ENCODE measurements at places on chromosomes 1 and 21.
A peak's percentile ranks its signal among the peaks of the same experiment; 100 is the strongest.

- no peak overlapping the region for H3K4me3 ChIP-seq
- H3K36me3 ChIP-seq: no peaks in the 10 kb centered on the region
- DNase-seq: no peak
- H3K27me3 ChIP-seq: no peaks in the 10 kb centered on the region
- H3K27ac ChIP-seq: no peak overlapping the region
Observed at GRCh38 chr1:117570988-117571409, 34.8 kb upstream of the TENT5C start.

- no peak for DNase-seq
- H3K4me1 ChIP-seq: no peaks in the 10 kb centered on the region
- H3K27me3 ChIP-seq: no peaks in the 10 kb centered on the region
- H3K27ac ChIP-seq: no peak overlapping the region
Observed at GRCh38 chr1:38190983-38191382, 144.4 kb upstream of the POU3F1 start.

DNA sequence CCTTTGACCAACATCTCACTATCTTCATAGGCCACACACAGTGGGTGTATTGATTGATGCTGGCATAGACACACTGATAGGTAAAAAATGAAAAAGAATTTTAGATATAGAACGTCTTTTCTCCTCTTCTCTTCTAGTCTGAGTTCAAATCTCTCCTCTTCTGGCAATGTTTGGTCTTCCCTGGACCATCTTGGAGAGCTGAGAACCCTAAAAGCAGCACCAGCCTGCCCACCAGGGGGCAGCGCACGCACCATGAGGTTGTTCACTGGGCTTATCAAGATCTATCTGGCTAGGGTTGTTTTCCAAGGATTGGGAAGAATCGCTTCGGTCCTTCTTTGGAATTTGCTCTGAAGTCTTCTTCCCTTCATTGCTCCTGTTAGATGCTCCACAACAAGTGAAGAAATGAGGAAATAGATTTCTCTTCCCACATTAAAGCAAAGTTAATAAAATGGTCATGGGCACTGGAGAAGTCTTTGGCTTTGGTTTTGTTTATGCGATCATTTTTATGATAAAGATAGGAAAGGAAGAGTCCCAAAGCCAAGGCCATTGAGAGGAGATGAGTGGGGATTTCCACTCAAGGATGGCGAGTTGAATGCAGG is 104.0 kb upstream of the OLIG2 start:
- no peaks in the 10 kb centered on the region for H3K36me3 ChIP-seq
- H3K4me1 ChIP-seq: peaks cover 21% of the 10 kb centered on the region
- DNase-seq: peak; percentile 64
- no peak overlapping the region for H3K4me3 ChIP-seq

- H3K27ac ChIP-seq: no peak overlapping the region
- H3K4me3 ChIP-seq: no peak overlapping the region
- no peak for DNase-seq
- no peaks in the 10 kb centered on the region for H3K36me3 ChIP-seq
- no peaks in the 10 kb centered on the region for H3K27me3 ChIP-seq
- no peaks in the 10 kb centered on the region for H3K4me1 ChIP-seq
Observed at GRCh38 chr21:44255511-44255981, 6.2 kb downstream of the DNMT3L start.

DNA sequence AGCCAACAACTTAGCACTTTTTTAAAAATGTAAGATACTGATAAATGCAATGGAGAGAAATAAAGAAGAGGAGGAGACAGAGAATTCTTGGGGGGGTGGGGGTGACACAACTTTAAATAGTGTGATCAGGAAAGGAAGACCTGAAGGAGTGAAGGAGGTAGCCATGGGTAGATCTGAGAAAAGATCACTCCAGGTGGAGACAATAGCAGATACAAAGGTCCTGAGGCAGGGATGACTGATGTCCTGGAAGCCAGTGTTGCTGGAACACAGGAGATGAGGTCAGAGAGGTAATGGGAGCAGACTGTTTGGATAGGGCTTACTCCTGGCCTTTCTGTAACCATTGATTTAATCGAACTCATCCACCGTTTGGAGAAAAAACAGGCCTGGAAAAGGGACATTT is 24.6 kb upstream of the TRABD2B start:
- H3K4me3 ChIP-seq: no peak overlapping the region
- DNase-seq: no peak
- no peaks in the 10 kb centered on the region for H3K27me3 ChIP-seq
- no peaks in the 10 kb centered on the region for H3K36me3 ChIP-seq
- H3K4me1 ChIP-seq: no peaks in the 10 kb centered on the region

DNA sequence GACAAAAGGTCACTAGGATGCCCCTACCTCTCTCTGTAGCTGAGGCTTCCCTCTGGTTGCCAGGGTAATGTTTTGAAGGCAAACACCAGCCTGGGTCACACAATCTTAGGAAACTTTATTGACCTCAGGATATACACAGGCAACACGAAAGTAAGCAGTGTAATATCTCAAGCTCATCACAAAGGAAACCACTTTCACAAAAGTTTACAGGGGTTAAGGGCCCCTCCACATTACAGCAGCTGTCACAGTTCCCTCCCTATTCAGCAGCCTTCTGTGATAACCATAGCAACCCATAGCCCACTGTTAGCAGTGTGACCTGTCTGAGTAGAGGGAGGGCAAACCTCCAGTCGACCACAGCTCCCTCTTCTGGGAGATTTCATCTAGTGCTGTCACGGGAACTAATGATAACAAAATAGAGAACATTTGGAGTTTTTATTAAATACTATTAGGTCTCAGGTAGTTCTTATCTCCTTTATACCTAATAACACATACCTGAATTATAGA is 149.8 kb downstream of the PTPRC start:
- no peaks in the 10 kb centered on the region for H3K4me1 ChIP-seq
- no peaks in the 10 kb centered on the region for H3K27me3 ChIP-seq
- no peak overlapping the region for H3K4me3 ChIP-seq
- no peaks in the 10 kb centered on the region for H3K36me3 ChIP-seq

DNA sequence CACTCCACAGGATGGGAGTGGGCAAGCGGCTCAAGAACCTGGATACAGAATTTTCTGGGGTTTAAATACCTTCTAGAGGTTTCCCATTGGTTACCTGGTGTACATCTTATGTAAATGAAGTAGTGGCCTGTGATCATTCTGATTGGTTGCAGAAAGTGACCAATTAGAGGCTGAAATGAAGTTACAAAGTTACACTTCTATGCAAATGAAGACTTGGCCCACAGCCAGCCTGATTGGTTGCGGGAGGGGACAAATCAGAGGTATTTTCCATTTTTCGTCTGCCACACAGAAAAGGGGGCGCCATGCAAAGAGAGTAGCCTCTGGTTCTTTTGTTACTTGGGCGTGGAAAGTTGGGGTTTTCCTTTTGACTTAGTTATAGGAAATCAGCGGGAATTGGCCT is 8.9 kb downstream of the KCNAB2 start:
- no peaks in the 10 kb centered on the region for H3K27me3 ChIP-seq
- peaks cover 10% of the 10 kb centered on the region for H3K4me1 ChIP-seq
- no peak overlapping the region for H3K4me3 ChIP-seq
- no peak for DNase-seq

- peaks cover 26% of the 10 kb centered on the region for H3K4me1 ChIP-seq
- no peaks in the 10 kb centered on the region for H3K27me3 ChIP-seq
- no peaks in the 10 kb centered on the region for H3K36me3 ChIP-seq
- no peak overlapping the region for H3K4me3 ChIP-seq
Observed at GRCh38 chr1:180525715-180526039, 23.3 kb upstream of the ACBD6 start.
